ENCODE measurements at places on chromosomes 1 and 21. TPM values are rescaled to one million over a fixed set of nuclear protein-coding genes. Genes with fewer than 3 reads are reported as not detected.
A peak's percentile ranks its signal among the peaks of the same experiment; 100 is the strongest.

DNA sequence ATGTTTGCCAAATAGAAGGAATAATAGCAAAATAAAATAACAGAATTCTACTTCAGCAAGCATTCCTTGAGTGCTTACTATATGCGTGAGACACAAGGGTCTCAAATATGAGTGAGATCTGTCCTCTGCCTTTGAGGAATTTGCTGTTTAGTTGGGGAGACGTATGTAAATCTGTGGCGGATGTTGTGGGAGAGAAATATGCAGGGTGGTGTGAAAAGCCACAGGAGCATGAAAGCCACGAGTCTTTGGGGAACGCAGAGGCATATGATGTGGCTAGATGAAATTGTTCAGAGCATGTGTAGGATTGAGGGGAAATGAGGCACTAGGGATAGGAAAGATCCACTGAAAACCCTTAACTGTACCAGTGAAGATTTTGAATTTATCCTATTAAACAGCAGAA lies 244.4 kb downstream of the PBX1 start:
- peak; percentile 37 for DNase-seq

- DNase-seq, result peak; percentile 83
Measured at GRCh38 chr1:235513495-235514366, 9.5 kb upstream of the B3GALNT2 start.

RAB25 gene
- not detected for total RNA-seq

SPRR2G gene
- total RNA-seq, result not detected

GRCh38 chr1:76371941-76372340 lies 297.4 kb downstream of the ST6GALNAC3 start:
- no peak for DNase-seq

PRAMEF18 gene
- total RNA-seq, result not detected

DNA sequence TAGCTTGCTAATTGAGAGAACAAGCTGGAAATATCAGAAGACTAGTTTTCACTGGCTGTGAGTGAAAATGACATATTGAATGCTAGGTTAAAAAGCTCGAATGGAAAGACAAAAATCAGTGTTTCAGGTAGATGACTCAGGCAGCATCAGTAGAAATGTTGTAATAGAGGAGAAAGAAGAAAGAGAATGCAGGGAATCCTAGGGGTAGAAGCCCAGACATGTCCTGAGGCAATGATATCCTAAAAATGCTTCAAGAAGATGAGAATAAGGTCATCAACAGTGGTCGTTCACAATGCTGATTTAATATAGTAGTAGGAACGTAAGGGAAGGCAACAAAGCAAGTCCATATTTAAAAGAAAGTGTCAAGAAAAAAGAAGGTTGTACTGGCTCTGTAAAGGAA lies 96.7 kb upstream of the HP1BP3 start:
- peak; percentile 20 for DNase-seq

CFAP45 gene
- 0.32 TPM for total RNA-seq

DNA sequence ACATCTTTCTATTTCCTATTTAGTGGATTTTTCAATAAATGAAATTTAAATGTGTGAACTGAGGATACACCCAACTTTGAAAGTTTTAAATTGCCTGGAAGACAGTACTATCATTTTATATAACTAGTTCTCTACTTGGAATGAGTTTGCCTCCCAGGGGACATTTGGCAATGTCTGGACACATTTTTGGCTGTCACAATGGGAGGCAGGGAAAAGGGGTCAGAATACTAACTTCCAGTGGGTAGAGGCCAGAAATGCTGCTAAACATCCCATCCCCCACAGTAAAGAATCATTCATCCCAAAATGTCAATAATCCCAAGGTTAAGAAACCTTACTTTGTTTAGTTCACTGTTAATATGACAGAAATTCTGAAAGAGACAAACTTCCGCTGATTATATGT lies 13.2 kb upstream of the NRAS start:
- DNase-seq, result no peak

DNA sequence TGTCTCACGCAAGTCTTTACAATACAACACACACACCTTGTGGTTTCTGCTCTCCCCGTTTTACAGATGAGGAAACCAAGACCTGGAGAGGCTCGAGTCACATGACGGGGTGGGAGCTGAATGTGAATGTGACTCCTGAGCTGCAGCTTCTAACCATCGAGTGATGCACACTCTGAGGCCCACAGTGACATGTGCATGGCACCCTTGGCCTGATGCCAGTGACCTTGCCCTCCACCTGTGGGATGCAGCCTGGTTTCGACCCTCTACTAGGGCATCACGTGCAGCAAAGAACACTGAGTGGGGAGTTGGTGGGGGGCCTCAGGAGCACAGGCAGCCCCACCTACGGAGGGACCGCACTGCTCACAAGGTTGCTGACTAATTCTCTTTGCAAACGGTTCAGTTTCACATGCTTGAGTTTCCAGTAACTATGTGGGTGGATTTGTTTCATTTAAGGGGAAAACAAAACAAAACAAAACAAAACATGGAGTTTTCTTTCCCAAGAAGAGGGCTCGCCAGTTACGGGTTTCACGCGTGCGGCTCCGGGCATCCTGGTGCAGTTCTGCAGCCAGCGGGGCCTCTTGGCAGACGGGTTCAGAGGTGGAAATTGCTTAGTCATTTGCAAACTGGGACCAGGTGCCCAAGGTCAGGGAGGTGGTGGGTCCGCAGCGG lies 22.9 kb downstream of the SPSB1 start:
- DNase-seq, result peak; percentile 88

- peak; percentile 59 for DNase-seq
Measured at GRCh38 chr21:43697758-43698643, 20.9 kb upstream of the PDXK start.

CCDC24 gene
- total RNA-seq, result 3.5 TPM

DNA sequence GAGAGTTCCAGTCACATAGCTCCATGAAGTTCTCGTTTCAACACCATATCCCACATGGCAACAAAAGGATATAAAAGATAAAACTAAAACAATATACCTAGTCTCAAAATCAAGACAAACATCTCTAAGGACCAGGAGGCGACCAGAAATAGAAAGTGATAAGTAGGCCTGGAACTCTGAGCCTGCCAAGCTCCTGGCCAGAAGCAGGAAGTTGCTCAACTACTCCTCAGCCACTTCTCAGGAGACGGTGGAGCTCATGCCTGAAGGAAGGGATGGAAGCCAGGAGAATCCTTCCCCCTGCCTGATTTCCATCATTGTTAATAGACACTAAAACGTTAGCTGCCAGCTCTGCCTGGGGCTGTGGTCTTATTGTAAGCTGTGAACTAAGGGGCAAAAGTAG lies 94.7 kb downstream of the DISP1 start:
- DNase-seq, result peak; percentile 68

SEMA4A gene
- total RNA-seq, result 0.43 TPM

LIN28A gene
- total RNA-seq, result not detected

CELA3A gene
- total RNA-seq, result not detected

- no peak for DNase-seq
Measured at GRCh38 chr1:51818487-51818886, 60.0 kb downstream of the NRDC start.

SCYL3 gene
- total RNA-seq, result 8.4 TPM

NGF gene
- 1.6 TPM for total RNA-seq

All from fibroblast of villous mesenchyme (primary cell).